ENCODE measurements at places on chromosomes 2 and 18. TPM values are rescaled to one million over a fixed set of nuclear protein-coding genes. Genes with fewer than 3 reads are reported as not detected.

The FTCDNL1 gene
- 2.0 TPM for total RNA-seq

The KCNJ3 gene
- 2.0 TPM for total RNA-seq

DNA sequence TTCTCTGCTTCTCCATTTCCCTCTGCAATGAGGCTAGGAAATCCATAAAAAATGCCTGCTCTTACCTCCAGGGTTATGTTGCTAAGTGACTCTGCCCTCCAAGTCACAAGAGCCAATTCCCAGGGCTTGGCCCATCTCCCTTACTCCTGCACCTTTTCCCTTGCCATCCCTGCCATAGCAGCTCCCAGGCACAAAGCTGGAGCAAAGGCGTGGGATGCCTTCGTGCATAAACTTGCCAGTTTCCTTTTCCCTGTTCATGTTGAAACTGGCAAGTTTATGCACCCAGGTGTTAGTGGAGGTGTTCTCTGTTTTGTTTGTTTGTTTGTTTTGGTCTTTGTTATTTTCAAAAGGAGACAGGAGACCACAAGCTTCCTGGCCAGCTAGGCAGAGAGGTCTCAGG lies 195.1 kb downstream of the ACKR3 start:
- DNase-seq = no peak

DNA sequence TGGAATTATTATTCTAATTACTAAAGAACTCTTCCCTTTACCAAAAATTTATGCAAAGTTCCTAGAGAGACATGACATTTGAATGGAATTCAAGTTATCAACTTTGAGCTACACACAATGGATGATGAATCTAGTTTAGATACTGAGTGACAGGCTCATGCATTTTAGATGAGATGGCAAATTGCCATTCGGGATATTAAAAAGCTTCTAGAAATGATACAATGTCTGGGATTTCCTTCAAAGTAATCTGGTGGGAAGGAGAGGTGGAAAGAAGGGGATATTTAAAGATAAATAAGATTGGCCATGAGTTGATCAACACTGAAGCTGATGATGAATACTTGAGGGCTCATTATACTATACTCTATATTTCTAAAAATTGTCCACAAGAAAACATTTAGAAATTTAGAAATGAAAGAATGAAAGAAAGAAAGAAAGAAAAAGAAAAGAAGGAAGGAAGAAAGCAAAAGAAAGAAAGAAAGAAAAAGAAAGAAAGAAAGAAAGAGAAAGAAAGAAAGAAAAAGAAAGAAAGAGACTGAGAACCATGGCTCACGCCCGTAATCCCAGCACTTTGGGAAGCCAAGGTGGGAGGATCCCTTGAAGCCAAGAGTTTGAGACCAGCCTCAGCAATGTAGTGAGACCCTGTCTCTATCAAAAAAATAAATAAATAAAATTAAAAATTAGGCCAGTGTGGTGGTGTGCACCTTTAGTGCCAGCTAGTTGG lies 62.6 kb upstream of the NEDD4L start:
- DNase-seq = no peak

DNA sequence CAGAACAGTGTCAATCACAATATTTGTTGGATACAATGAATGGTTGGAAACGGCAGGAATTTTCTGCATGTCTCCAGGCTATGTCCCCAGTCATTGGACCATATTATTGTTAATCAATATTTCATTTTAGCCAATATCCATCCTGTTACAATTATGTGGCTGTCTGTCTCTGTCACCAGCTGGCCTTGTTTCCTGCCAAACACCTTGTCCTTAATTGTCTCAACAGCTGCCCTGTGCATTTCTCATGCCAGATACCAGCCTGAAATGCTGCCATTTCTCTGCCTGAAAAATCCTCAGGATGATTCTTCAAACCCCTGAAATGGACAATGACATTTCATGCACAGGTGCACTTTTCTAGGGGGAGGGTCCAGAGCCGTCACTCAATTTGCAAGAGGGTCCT lies 170.6 kb downstream of the ALPK2 start:
- DNase-seq = no peak

GRCh38 chr18:38941711-38942561 lies 1376.3 kb upstream of the CELF4 start:
- no peak for DNase-seq

The VWA3B gene
- total RNA-seq = not detected

The ETAA1 gene
- total RNA-seq = 3.9 TPM

GRCh38 chr2:207706936-207707860 lies 4.2 kb upstream of the CCNYL1 start:
- DNase-seq = no peak

The FOSL2 gene
- total RNA-seq = 45.7 TPM

GRCh38 chr2:166841152-166841551 lies 47.1 kb upstream of the XIRP2 start:
- no peak for DNase-seq

DNA sequence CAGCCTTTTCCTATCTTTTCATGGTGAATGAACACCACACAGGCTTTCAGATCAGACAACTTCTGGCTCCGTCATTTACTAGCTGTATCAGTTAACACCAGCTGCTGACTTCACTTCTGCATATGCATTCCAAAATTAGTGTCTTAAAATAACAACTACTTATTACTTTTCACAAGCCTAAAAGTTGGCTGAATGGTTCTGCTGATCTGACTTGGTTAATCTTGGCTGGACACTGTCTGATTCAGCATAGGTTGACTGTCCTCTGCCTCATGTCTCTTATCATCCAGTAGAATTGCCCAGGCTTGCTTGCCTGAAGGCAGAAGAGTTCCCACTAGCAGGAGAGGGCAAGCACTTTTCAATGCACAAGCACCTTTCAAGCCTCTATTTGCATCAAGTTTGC lies 72.7 kb downstream of the MARCHF4 start:
- no peak for DNase-seq

GRCh38 chr18:39825485-39826150 lies 2129.4 kb upstream of the PIK3C3 start:
- DNase-seq = no peak

The KLHL29 gene
- total RNA-seq = 0.69 TPM

DNA sequence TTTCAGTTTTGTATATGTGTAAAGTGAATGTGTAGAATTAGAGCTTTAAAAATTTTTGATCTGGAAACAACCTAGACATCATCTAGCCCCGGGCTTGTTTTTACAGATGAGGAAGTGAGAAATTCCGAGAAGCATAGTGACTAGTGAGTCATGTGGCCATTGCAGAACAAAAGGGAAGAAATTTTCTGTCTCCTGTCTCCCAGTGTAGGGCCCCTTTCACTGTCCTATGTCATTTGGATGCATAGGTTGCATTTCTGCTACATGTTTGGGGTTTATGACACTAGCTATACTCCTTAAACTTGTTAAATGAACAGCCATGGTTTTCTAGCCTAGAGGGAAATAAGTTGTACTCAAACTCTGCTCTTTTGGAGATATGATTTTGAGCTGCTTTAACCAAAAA lies 84.6 kb downstream of the PLCL1 start:
- no peak for DNase-seq

DNA sequence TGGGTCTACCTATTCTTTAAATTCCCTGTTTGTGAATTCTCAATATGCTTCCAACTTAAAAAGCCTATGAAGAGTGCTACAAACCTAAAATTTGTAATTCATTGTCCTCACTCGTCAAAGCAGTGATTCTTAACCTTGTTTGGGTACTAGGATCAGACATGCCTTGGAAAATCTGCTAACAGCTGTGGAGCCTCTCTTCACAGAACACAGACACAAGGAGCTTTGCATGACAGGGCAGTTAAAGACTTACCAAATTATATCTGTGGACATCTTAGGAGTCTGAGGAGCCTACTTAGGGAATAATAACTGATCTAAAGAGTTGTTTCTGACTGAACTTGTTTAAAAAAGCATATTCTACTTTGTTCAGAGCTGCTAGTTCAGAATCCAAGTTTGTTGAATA lies 38.1 kb downstream of the TMEM87B start:
- DNase-seq = no peak

DNA sequence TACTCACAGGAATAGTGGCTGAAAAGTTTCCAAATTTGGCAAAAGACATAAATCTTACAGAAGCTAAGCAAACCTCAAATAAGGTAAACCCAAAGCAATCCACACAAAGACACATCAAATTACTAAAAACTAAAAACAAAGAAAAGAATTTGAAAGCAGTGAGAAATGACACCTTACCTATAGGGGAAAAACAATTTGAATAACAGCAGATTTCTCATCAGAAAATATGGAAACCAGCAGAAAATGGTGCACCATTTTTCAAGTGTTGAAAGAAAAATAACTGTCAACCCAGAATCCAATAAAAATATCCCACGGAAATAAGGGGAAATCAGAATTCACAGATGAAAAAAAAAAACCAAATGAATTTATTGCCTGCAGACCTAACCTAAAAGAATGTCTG lies 138.6 kb downstream of the PIGN start:
- DNase-seq = no peak
